ENCODE measurements at places on chromosomes 1 and 21.

DNA sequence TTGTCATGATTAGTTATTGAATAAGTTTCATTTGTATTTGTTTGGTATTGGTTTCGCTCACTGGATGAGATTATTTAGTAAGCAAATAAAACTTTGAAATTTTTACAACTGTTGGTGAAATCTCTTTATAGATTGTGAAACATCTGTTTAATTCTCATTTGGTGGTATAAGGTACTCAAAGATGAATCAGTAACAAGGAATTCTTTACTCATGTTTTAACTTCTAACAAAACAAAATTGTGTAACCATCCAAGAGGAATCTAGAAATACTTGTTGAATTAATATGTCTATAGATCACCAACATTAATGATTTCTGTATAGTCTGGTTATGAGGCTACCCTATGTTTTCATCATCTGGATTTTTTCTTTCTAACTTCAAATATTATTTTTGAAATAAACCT, 62.8 kb upstream of the USP25 start:
- no peak for DNase-seq

GRCh38 chr1:173038875-173039554, 11.7 kb downstream of the TNFSF18 start:
- DNase-seq = no peak

GRCh38 chr1:31769720-31770390, 5.7 kb upstream of the ADGRB2 start:
- DNase-seq = no peak

GRCh38 chr1:196148367-196148970, 459.8 kb downstream of the KCNT2 start:
- DNase-seq = no peak

DNA sequence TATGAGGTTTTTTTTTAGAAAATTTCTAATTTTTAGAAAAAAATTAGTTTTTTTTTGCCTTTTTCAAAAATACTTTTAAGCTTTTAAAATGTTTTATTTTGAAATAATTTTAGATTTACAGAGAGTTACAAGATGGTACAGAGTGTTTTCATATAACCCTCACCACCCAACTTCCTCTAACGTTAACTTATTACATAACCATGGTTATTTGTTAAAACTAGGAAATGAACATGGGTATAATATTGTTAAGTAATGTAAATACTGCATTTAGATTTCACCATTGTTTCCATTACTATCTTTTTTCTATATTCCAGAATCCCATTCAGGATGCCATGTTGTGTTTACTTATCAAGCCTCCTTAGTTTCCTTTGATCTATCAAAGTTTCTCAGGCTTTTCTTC, 45.2 kb upstream of the ST6GALNAC3 start:
- no peak for DNase-seq

GRCh38 chr1:184533049-184533448, 146.2 kb downstream of the C1orf21 start:
- DNase-seq = no peak

DNA sequence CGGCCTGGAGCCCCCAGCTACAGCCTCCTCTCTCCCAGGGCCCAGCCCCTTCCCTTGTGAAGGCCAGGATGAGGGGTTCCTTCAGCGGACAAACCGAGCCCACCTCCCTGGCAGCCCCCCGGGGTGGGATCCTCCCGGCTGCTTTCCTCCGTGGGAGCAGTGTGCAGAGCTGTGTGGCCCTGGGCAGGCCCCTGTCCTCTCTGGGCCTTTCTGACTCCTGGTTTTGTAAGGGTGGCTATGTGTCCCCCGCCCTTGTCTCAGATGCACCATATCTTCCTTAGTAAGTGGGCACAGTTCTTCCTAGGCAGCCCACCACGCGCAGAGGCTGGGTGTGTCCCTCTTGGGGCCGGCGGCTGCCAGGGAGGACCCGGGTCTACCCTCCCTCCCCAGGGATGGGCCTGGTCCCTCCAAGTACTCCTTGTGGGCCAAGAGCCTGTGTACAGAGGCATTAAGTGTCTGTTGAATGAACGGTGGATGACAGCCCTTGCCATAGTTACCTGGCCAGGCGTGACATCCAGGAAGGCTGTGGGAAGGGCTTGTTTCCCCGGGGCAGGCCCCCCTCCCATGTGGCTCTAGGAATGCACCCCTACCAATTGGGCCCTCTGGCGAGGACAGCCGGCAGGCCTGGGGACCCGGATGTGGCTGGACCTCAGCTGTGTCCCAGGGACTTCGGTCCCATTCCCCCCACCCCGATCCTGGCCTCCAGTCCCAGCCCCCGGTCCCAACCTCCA, 3.8 kb downstream of the SMIM1 start:
- no peak for DNase-seq
